ENCODE measurements at places on chromosomes 1 and 21. TPM values are rescaled to one million over a fixed set of nuclear protein-coding genes. Genes with fewer than 3 reads are reported as not detected.

The SNRNP40 gene
- 80.0 TPM for total RNA-seq

The PRR9 gene
- total RNA-seq: not detected

The CDKN2C gene
- 222 TPM for total RNA-seq

The SPRR5 gene
- total RNA-seq: not detected

The ANKRD45 gene
- not detected for total RNA-seq

The KRTAP21-2 gene
- total RNA-seq: not detected

The ANKRD65 gene
- not detected for total RNA-seq

The RORC gene
- total RNA-seq: not detected

- no peak for DNase-seq
These were observed 601 bp downstream of the CEPT1 start for GRCh38 chr1:111140680-111140967.

DNA sequence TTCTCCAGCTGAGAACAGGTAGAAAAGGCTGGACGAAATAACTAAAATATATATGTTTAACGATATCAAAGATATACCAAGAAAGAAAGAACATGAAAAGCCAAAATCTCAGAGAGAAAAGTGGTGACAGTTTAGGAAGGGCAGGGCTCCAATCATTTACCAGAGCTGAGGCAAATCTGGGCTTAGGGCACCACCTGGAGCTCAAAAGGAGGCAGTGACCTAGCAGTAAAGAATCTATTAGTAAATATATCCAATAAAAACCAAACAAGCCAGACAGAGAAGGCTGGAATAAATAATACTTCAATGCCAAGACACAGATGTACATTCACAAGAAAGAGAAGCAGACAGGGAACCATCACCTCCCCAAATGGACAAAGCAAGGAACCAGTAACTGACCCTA, 43.5 kb downstream of the CHIA start:
- no peak for DNase-seq

- no peak for DNase-seq
These were observed 6.1 kb upstream of the C4BPA start for GRCh38 chr1:207097871-207098324.

- DNase-seq: no peak
These were observed 147.2 kb downstream of the PEX14 start for GRCh38 chr1:10621906-10622305.

DNA sequence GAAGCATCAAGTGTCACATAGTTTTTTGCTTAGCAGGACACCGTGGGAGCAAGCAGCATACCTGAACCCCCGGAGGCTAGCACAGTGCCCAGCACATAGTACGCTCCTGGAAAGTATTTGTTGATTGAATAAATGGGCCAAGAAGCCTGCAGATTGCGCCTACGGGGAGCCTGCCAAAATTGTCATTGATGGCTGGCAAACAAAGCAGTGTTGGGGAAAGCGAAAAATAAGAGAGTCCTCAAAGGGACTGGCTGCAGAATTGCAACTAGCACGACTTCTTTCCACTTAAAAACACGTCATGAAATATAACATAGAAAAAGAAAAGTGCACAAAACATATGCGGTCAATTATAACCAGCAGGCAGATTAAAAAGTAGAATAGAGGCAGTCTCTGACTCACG, 125.2 kb upstream of the GALNT2 start:
- DNase-seq: no peak

GRCh38 chr1:32127409-32128198, 19.7 kb downstream of the KPNA6 start:
- no peak for DNase-seq

GRCh38 chr1:209920844-209921243, 17.2 kb upstream of the SYT14 start:
- DNase-seq: no peak

DNA sequence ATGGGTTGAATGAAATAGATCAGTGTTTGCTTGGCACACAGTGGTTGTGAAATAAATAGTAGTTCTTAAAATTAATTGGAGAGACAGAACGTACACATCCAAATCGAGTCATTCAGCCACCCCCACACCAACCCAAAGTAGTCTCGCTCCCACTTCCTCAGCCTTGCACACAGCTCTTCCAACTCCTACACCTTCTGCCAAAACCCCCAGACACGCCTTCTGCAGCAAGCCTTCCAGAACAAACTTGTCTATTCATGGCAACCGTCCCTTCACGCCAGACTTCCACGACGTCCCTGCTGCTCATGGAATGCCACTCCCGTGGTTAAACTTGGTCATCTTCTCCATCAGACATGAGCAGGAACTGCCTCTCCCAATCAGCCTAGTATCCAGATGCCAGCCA, 37.5 kb upstream of the RD3 start:
- DNase-seq: no peak

DNA sequence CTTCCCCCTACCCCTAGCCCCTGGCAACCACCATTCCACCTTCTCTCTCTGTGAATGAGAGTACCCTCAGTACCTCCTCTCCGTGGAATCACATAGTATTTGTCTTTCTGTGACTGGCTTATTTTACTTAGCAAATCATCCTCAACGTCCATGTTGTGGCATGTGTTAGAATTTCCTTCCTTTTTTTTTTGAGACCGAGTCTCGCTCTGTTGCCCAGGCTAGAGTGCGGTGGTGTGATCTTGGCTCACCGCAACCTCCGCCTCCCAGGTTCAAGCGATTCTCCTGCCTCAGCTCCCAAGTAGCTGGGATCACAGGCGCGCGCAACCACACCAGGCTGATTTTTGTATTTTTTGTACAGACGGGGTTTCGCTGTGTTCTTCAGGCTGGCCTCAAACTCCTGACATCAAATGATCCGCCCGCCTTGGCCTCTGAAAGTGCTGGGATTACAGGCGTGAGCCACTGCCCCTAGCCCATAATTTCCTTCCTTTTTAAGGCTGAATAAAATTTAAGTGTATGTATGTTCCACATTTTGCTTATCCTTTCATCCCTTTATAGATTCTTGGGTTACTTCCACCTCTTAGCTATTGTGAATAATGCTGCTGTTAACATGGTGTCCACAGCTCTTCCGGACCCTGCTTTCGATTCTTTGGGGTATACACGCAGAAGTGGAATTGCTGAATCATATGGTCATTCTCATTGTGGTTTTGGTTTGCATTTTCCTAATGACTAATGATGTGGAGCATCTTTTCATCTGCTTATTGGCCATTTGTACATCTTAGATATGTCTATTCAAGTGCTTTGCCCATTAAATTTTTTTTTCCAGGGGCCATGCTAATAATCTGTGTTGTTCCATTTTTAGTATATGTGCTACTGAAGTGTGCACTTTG, 32.3 kb downstream of the ERRFI1 start:
- DNase-seq: peak; percentile 74

GRCh38 chr21:26965040-26965906, 1.6 kb downstream of the ADAMTS5 start:
- no peak for DNase-seq

Data from SJSA1 (cell line).